ENCODE measurements at places on chromosomes 3 and 15.

GRCh38 chr3:186990878-186991308, 60.6 kb downstream of the ST6GAL1 start:
- no peak for DNase-seq
- no peak overlapping the region for H3K27ac ChIP-seq
- H3K27me3 ChIP-seq = no peaks in the 10 kb centered on the region
- H3K4me1 ChIP-seq = peaks cover 2% of the 10 kb centered on the region
- peaks cover 29% of the 10 kb centered on the region for H3K36me3 ChIP-seq

DNA sequence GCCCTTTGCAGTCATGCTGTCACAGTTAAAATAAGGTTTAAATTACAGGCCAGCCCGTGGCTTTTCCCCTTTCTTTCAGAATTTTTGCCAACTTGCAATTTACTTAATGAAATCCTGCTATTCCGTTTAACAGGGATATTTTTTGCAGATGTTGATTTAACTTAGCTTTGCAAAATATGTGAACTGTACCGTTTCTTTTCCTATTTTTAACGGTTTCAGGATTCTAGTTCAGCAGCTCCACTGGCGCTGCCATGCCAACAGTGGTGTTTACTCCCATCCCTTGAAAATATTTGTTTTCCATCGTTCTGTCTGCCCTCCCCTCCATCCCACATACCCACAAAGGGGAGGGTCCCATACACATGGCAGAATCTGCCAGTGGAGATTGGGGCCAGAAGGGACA, 54.3 kb downstream of the SMAD6 start:
- H3K4me3 ChIP-seq = no peak overlapping the region
- DNase-seq = no peak
- no peak overlapping the region for H3K27ac ChIP-seq
- H3K4me1 ChIP-seq = peaks cover 7% of the 10 kb centered on the region

DNA sequence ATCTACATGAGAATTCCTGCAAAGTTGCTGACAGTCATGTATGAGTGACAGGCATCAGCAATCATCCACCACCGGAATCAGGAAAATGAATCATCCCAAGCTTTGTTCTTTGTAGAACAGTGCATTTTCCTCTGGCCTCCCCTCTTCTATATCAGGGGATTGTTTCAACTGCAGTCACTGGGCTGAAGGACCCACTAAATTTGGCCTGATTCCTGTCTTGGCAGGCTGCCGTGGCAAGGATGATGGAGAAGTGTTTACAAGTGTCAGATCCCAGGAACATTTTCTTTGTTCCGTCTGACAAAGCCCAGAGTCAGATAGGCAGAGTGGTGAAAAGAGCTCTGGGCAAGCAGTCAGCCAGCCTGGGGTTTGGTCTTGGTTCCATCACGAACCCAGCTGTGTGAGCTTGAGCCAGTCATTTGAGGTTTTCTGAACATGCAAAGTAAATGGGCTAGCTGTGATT, 175.1 kb upstream of the TSC22D2 start:
- no peak overlapping the region for H3K27ac ChIP-seq
- H3K4me1 ChIP-seq = no peaks in the 10 kb centered on the region
- no peaks in the 10 kb centered on the region for H3K36me3 ChIP-seq

- H3K4me3 ChIP-seq = no peak overlapping the region
- no peaks in the 10 kb centered on the region for H3K27me3 ChIP-seq
- peaks cover 36% of the 10 kb centered on the region for H3K36me3 ChIP-seq
- DNase-seq = no peak
- H3K4me1 ChIP-seq = peaks cover 17% of the 10 kb centered on the region
- no peak overlapping the region for H3K27ac ChIP-seq
These were observed 12.0 kb downstream of the TKT start for GRCh38 chr3:53243785-53244184.

GRCh38 chr15:62439543-62440016, 274.5 kb upstream of the C2CD4B start:
- H3K27ac ChIP-seq = no peak overlapping the region
- H3K36me3 ChIP-seq = no peaks in the 10 kb centered on the region
- no peaks in the 10 kb centered on the region for H3K4me1 ChIP-seq
- no peak overlapping the region for H3K4me3 ChIP-seq
- no peaks in the 10 kb centered on the region for H3K27me3 ChIP-seq

- DNase-seq = no peak
- H3K4me1 ChIP-seq = no peaks in the 10 kb centered on the region
- H3K27me3 ChIP-seq = no peaks in the 10 kb centered on the region
- no peaks in the 10 kb centered on the region for H3K36me3 ChIP-seq
- H3K27ac ChIP-seq = no peak overlapping the region
These were observed 490.0 kb downstream of the EDEM1 start for GRCh38 chr3:5677555-5677954.
